NCI-H446 (cell line): ENCODE measurements at places on chromosomes 3 and 15.
A peak's percentile ranks its signal among the peaks of the same experiment; 100 is the strongest.

- DNase-seq = peak; percentile 47
Measured at GRCh38 chr3:32176989-32177701, 61.3 kb upstream of the CMTM8 start.

DNA sequence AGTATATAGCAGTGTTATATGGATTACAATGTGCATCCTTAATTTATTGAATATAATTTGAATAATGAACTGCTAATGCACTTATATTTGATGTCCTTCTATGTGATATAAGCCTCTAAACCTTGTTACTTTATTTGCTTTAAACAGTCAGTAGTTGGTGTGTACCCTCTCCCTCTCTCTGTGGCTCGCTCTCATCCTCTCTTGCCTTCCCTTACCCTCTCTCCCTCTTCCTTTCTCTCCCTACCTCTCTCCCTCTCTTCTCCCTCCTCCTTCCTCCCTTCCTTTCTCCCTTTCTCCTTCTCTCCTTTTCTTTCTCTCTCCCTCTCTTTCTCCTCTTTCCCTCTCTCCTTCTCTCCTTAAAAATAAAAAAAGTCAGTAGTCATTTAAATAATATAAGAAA, 28.9 kb downstream of the MGA start:
- DNase-seq = no peak

GRCh38 chr3:20225769-20226168, 39.8 kb upstream of the SGO1 start:
- peak; percentile 2 for DNase-seq

DNA sequence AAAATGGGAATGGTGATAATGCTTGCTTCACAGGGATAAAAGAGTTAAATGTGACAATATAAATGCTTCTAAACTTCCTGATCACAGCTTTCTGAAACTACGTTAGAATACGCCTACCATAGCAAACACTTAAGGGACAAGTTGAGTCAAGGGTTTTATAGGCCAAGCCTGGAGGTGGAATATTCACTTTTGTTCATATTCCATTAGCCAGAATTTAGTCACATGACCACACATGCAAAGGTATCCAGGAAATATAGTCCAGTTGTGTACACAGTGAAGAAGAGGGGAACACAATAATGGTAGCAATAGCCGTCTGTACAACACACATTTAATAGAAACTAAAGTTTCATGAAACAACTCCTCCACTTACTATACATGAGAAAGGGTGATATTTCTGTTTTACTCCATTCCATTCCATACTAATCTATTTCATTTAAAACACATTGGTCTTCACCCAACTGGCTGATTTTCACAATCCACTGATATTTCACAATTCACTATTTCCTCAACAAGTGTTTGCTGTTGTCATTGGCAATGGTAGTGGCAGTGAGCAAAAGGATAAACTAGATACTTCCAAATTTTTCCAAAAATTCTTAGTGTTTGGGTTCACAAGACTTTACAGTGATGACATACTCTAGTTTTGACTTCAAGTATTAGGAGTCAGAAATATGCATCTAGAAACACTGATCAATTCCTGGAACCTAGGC, 270.9 kb downstream of the ERC2 start:
- no peak for DNase-seq

DNA sequence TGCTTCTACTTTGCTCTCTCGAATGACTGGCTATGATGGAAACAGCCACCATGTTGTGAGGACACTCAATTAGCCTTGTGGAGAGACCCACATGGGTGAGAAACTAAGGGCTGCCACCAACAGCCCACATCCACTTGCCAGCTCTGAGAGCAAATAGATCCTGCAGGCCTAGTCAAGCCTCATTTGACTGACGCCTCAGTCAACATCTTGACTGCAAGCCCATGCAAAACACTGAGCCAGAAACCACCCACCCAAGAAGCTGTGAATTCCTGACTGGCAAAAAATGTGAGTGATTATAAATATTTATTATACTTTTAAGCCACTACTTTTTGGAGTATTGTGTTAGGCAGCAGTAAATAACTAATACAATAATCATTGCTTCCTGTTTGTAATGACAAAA, 58.4 kb downstream of the NOX5 start:
- DNase-seq = no peak

DNA sequence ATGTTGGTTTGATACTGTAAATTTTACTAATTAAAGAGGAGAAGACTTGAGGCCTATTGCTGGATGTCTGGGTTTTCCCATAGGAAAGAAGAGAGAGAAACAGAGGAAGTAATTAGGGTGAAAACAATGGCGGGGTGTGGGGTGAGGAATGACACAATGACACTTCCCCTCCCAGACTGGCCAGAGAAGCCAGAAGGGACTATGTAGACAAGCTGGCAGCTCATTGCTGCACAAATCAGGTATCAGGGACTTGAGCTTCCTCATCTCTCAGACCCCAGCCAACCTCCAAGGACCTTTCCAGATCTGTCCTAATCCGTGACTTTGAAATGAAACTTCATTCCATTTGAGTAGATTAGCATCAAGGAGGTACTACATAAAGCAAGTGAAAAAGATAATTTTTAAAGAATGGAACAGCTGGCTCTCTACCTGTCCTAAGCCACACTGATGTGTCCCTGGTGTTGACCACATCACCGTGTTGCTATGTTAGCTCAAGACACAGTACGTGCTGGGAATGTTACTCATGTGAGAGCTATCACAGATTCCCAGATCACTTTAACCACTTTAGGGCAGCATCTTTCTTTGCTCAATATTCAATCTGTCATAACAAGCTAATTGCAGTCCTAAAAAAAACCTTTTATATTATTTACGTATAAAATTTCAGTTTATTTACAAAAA, 22.2 kb downstream of the TMEM212 start:
- DNase-seq = no peak
